ENCODE measurements at places on chromosomes 7 and 10.

GRCh38 chr7:47325337-47325736 is 256.6 kb downstream of the TNS3 start:
- DNase-seq: no peak

- DNase-seq: no peak
Measured at GRCh38 chr10:10865303-10865702, 152.4 kb upstream of the CELF2 start.

DNA sequence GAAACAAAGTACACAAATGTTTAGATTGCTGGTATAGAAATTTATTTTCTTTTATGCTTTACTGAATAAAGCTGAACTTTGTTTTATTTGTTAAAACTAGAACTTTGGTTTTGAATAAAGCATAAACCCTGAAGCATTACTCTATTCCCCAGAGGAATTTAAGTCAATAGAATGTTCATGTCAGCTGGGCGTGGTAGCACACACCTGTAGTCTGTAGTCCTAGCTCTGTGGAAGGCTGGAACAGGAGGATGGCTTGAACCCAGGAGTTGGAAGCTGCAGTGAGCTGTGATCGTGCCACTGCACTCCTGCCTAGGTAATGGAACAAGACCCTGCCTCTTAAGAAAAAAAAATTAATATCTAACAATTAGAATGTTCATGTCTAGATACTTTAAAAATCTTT is 139.0 kb upstream of the ASAH2 start:
- no peak for DNase-seq

DNA sequence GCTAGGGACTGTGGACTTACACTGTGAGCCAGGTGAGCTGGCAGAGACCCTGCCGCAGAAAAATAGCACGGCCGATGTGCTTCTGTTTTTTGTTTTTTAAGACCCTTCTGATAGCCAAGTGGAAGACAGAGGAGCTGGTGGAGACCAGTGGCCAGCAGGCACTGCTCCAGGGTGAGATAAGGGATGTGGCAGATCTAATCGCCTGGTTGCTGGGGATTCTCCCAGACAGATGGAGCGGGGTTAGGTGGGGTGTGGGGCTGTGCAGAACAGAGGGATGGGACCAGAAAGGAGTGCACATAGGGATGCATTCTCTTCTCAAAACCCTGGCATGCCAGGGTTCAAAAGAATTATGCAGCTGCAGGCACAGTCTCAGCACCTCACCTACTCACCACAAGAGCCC is 82.2 kb downstream of the VOPP1 start:
- no peak for DNase-seq

DNA sequence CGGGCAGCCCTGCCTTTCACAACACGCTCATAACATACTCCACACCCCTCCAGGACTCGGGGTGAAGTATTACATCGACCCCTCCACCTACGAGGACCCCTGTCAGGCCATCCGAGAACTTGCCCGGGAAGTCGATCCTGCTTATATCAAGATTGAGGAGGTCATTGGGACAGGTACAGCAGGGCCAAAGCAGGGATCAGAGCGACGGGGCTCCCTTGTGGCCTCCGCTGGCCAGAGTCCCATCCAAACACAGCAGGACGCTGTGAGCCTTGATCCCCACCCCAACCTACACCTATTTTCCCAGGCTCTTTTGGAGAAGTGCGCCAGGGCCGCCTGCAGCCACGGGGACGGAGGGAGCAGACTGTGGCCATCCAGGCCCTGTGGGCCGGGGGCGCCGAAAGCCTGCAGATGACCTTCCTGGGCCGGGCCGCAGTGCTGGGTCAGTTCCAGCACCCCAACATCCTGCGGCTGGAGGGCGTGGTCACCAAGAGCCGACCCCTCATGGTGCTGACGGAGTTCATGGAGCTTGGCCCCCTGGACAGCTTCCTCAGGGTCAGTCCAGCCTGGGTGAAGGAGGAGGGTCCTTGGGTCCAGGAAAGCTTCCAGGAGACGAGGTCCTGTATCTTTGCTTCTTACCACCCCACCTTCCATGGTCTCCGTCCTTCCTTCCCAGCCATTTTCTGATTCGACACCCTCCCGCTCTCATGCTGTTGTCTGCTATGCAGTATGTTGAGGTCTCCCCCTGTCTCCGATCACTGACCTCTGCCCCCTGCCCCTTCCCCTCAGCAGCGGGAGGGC is 13.5 kb downstream of the EPHB6 start:
- no peak for DNase-seq

- no peak for DNase-seq
Measured at GRCh38 chr7:155232911-155233310, 64.8 kb upstream of the INSIG1 start.

- DNase-seq: no peak
Measured at GRCh38 chr10:21496343-21497176, 28.9 kb downstream of the SKIDA1 start.

- peak; percentile 67 for DNase-seq
Measured at GRCh38 chr10:73771722-73772280, 10.0 kb upstream of the CHCHD1 start.

- no peak for DNase-seq
Measured at GRCh38 chr7:71824006-71824760, 588.0 kb downstream of the CALN1 start.

DNA sequence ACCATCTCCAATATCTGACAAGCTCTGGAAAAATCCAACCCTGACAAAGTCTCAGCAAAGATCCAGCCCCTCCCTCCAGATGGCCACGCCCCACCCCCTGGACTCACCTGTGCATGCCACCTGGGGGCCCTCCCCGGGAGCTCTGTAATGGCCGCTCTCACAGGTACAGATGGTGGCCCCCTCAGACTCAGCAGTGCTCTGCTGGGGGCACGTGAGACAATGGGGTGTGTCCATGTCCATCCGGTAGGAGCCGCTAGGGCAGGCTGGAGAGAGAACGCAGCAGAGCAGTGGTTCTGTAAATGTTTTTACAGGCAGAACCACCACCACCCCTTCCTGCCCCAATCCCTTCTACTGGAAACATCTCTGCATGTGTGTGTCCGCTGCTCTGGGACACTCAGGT is 9.5 kb downstream of the EPHA1 start:
- DNase-seq: no peak

- no peak for DNase-seq
Measured at GRCh38 chr7:100823140-100823525, 4.2 kb downstream of the EPHB4 start.

DNA sequence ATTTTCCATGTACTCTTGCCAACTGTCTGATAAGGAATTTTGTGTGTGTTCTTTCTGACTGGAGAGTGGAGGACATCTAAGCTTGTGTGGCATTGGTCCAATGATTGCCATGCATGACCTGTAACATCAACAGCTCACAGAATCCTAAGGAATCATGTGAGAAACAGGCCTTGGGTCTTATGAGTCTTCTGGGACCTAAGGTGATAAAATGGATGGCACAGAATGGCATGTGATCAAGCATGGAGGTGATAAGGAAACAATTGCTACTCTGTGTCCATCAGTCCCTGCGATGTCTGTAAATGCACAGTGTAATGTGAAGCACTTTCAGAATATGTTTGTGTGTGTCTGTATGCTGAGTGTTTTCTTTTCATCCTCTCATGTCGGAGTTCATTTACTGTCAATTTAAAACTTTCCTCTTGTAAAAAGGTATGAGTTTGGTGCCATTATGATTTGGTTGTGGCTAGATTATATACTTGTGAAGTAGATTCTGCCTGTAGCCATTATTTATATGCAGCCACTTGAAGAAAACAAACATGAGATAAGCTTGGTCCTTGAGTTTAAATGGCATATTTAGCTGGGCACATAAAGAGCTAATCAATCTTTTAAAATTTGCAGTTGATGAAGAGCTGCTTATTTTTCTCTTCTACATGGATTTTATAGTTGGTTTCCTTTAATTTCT is 127.5 kb downstream of the VPS50 start:
- DNase-seq: no peak

GRCh38 chr7:139034855-139035585 is 822 bp downstream of the ZC3HAV1L start:
- no peak for DNase-seq

DNA sequence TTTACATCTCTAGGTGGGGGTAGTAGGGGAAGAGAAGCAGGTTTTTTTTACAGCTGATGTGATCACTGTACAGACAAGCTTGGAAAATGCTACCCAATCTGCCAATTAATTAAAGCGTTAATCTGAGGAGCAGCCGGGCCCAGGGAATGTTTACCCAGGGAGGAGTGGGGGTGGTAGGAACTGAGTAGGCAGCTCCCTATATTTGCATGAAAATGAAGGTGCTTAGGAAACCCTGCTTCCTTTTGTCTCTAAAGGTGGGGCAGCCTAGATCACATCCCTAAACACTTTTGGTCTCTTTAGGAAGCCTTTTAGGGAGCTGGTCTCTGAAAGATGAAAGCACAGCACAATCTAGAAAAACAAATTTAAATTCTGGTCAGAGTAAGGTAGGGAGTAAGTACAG is 53.0 kb upstream of the NFKB2 start:
- no peak for DNase-seq

DNA sequence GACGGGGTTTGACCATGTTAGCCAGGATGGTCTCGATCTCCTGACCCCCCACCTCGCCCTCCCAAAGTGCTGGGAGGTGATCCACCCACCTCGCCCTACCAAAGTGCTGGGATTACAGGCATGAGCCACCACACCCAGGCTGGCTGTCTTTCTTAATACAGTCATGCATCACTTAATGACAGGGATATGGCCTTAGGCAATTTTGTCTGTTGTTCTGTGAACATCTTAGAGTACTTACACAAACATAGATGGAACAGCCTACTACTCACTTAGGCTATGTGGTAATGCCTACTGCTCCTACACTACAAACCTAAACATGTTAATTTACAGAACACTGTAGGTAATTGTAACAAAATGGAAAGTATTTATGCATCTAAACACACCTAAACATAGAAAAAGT is 106.6 kb upstream of the KCNMA1 start:
- no peak for DNase-seq

GRCh38 chr10:101018600-101019439 is 12.1 kb downstream of the PDZD7 start:
- DNase-seq: peak; percentile 60

GRCh38 chr7:99308461-99309074 is 17.1 kb upstream of the ARPC1A start:
- no peak for DNase-seq

GRCh38 chr7:68063171-68063570 is 1066.5 kb downstream of the TYW1 start:
- DNase-seq: no peak

DNA sequence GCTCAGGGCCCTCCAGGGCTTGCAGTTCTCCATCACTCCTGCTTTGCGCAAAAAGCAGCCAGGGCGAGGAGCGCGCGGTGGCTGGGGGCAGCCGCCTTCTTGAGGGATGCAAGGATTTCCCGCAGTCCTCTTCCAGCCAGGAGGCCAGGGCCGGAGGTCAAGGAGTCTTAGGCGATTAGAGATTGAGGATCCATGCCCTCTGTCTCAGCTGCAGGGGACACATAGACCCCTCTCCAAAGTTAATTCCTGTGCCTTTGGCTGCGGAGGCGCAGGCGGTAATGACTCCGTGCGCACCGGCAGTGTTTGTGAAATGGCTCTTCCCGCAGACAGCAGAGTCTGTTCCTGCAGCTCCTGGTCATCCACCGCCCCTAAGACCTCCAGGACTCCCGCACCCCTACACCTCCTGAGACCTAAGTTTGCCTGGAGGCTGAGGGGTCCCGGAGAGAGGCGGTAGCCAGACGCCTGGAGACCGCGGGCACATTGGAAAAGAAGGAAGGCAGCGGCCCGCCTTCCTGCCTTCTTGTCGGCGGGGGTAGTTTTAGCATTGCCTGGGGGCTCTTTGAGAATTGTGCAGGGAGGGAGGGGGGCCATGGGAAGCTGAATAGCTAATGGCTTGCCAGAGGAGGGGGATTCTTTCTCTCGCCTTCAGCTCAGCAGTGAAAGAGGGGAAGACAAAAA is 3.3 kb upstream of the NEUROG3 start:
- no peak for DNase-seq

- DNase-seq: no peak
Measured at GRCh38 chr7:144786522-144786921, 49.3 kb downstream of the TPK1 start.

GRCh38 chr7:57819491-57819981 is 369.6 kb downstream of the ZNF716 start:
- DNase-seq: no peak

DNA sequence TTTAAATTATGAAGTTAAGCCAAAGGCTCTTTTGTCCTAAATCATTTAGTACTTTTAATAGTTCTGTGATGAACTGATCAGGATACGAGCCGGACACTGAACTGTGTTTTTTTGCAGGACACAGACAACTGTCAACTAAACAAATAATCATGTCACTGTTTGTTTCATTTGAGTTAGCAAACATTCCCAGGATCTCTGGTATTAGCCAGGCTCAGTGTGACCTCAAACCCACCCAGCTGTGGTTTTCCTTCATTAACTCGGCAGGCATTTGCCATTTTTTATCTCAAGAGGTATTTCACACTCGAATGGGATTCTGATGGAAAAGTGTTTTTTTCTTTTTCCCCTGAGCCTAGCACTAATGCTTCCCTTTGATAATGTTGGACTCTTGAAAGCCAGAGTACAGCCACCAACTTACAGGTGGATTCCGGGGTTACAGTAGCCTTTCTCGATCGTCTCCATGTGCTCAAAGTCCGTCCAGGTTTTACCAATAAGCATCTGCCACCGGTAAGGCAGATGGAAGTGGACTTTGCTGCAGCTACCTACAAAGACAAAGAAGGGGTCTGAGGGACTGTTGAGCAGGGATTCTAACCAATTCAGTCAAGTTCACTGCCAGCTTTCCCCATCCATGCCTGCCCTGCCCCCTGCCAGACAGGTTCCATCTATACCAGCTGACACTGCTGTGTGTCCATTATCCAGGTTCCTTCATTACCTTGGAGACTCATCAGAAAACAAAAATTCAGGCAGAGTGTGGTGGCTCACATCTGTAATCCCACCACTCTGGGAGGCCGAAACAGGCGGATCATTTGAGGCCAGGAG is 33.4 kb downstream of the ZC3HAV1 start:
- no peak for DNase-seq
